Right lung (tissue), 10 donors: ENCODE measurements at places on chromosomes 11 and 22. TPM values are rescaled to one million over a fixed set of nuclear protein-coding genes. Genes with fewer than 3 reads are reported as not detected.

GRCh38 chr11:45815747-45816146 is 10.8 kb downstream of the SLC35C1 start:
- DNase-seq: no peak

DNA sequence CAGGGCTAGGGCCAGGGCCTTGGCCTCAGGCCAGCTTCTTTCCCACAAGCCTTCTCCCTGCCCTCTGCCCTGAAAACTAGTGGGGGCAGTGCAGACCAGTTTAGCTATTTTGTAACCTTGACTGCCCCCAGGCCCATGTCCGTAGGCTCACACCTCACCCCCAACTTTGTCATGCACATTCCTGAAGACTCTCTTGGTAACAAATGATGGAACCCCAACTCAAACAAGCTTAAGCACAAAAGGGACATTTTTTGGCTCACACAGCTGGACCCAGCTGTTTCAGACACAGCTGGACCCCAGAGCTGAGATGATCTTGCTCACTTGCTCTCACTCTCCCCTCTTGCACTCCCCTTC is 46.6 kb downstream of the KCNQ1OT1 start:
- DNase-seq: peak; percentile 43

DNA sequence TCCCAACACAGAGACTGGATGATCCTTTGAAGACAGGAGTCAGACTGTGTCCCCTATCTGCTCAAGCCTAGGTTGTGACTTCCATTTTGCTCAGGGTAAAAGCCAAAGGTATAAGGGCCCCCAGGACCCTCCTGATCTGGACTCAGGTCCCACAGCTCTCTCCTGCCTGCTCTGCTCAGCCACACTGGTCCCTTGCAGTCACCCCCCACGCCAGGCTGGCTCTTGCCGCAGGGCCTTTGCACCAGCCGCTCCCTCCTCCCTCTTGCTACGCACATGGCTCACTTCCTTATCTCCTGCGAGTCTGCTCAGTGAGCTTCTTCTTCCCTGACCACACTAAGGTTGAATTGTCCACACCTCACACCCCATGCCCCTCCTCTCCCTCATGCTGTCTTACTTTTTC is 28.4 kb upstream of the CACNG2 start:
- no peak for DNase-seq

DNA sequence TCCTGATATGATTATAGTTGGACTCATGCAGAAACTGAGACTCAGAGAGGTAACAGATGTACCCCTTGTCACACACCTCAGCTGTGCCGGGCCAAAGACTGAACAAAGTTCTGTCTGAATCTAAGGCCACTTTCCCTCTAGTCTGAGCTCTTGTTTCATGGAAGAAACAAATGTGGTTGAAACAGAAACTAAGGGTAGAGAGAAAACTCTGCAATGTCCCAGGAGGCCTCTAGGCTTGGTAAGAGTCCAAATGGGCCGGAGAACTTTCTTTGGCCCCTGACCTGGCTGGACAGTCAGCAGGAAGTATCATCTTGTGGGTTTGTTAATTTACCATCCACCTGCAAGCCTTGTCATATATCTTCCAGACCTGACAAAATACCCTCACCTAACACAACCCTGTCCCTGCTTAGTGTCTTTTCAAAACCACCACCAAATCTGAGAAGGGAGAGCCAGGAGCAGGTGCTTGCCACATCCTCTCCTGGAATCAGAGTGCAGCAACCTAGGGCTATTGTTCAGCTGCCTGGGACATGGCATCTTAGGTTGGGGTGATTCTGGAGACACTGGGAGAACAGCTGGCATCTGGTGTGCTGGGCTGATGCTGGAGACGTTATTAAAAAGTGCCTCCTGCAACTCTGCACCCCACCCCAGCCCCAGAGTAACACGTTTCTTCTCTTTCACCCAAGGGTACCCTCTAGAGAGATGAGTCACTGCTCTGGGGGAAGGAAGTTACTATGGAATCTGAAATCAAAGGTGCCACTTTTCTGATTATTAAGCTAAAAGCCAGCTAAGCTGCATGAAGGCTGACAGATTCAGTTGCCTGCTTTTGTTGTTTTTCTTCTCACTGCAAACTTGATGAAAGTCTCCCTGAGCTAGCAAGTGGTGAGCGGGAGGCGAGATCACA is 126.3 kb upstream of the TIMP3 start:
- DNase-seq: no peak

The PRG3 gene
- polyA plus RNA-seq: 1.5 TPM

- DNase-seq: no peak
These were observed 195.8 kb downstream of the NELL1 start for GRCh38 chr11:20865161-20865560.

- no peak for DNase-seq
These were observed 15.2 kb upstream of the BBOX1 start for GRCh38 chr11:27025312-27025955.

The TMEM45B gene
- polyA plus RNA-seq: 2.9 TPM

DNA sequence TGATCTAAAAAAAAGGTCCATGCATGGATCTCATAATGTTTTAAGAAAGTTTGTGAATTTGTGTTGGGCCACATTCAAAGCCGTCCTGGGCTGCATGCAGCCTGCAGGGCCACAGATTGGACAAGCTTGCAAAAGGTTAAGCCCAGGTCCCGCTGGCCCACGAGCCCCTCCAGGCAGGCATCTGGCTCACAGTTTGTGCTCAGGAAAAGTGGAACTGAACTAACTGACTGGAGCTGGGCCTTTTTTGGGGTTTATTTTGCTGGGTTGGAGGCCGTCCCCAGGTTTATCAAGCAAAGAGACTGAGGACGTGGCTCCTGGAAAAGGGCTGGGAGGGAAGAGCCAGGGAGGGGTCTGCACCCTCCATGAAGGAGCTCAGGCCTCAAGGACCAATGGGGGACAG is 32.1 kb upstream of the BAIAP2L2 start:
- DNase-seq: no peak

The FREY1 gene
- polyA plus RNA-seq: 0.33 TPM

The C11orf87 gene
- polyA plus RNA-seq: 0.04 TPM

DNA sequence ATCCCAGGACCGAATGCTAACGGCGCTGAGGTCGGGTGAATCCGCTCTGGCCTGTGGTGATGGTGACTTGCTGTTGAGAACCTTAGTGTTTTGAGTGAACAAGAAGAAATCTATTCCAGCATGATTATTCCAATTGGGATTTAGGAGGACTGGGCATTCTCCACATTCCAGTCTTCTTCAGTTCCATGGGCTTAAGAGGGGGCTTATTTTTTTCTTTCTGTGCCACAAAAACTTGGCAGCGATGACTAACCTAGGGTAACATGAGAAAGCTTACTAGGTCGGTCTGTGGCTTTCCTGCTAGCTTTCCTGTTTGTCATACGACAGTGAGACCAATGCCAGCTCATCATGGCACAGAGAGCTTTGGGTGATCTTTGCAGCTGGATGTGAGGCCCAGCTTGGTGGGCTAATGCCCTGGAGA is 62.9 kb upstream of the ATXN10 start:
- DNase-seq: no peak

DNA sequence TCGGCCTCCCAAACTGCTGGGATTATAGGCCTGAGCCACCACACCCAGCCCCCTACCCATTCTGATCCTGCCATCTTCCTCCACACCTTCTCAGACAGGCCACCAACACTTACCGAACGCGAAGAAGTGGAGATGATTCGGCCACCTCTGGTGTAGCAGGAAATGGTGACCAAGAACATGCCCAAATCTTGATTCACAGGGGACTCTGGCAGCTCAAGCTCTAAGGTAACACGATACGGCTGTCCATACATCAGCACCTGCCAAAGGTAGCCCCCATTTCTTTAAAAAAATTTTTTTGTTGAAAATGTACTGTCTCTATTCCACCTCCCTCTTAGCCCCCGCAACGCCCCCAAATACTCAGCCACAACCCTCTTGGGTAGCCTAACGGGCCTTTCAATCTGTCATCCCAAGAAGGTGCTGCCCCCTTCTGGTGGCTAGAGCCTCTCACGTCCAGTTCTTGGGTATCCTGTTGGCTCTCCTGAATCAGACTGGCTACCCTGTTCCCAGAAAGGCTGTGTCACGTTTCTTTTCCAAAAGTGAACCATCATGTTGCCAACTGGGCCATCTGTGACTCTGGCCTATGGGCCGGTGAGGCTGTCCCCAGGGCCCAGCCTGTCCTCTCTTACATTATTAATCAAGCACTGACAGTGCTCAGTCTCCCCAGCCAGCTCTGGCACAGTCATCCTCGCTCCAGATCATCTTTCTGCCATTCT is 5.3 kb upstream of the LRRN4CL start:
- no peak for DNase-seq

DNA sequence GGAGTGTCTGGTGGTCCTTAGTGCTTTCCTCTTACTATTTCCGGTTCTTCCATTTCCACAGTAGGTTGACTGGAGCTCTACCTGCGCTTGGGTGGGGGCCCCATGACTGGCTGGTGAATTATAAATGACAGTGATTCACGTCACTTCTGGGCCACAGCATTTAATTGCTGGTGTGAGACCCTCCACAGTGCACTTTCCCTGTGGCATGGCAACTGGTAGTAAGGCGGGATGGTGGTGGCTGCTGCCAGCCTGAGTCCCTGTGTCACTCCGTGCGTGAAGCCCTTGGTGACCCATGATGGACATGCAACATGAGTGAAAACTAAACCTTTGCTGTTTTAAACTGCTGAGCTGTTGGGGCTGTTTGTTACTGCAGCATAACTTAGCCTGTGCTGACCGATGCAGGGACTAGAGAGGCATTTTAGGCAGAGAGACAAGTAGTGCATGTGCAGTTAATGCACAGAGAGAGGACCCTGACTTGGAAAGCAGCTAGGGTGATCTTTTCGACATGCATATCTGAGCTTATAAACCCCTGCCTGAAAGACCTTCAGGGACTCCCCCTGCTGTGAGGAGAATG is 3.1 kb downstream of the PRDM11 start:
- no peak for DNase-seq

DNA sequence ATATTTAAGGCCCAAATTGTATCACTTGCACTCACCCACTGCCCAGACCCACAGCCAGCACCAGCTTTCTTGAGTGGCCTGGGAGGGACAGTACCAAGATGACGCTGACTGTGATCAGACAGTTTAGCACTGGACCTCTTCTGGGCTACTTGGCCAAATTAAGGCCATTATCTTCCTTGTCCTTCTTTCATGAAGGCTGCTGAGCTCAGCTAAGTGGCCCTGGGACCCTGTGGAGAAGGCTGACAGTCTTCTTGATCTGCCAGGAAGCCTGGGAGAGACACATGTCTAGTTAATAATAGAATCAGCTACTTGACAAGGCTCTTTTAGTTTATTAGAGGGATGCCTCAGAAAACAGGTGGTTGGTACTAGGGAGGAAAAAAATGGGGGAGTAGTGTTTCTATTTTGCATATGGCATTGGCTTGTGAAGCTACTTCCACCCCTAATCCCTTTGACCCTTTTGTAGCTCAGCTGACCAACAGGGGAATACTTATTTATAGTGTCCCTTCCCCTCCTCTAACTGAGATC is 127.9 kb upstream of the NTM start:
- DNase-seq: no peak

GRCh38 chr11:10414659-10415058 is 40.4 kb upstream of the AMPD3 start:
- no peak for DNase-seq

DNA sequence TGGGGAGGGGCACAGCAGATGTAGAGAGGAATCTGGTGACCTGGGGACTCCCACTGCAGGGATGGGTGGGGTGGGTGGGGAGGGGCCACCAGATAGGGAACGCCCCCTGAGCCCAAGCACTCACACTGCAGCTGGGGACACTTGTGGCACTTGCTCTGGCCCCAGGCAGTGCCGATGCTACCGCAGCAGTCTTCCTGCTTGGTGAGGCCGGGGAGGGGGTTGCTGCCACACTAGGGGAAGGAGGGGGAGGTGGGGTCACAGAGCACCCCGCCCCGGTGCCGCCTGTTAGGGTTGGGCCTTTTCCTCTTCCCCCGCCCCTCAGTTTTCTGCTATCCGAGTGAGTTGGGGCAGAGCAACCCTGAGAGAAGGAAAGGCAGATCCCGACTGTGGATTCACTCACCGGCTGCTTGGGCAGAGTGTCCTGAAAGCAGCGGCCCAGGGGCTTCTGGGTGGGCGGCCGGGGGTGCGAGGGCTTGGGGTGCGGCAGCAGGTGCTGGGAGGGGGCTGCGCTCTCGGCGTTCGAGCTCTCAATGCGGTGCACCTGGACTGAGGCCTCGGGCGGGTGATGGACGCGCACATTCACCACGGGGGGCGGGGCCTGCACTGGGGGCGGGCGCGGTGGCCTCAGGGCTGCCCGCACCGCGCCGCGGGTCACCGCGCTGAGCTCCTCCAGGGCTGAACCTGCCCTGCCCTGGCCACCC is 4.7 kb downstream of the LTBP3 start:
- no peak for DNase-seq

DNA sequence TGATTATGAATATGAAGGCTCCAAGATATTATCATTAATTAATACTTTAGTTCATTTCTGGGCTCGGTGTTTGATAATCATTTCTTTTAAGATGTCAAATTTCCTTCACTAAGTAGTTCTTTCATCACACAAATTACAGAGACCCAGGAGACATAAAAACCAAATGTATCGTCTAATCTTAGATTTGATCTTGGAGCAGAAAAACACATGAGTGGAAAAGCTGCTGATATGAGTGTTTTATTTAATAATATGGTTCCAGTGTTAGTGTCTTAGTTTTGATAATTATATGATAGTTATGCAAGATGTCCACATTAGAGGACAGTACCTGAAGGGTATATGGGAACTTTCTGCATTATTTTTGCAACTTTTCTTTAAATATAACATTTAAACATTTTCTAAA is 494.5 kb upstream of the RAG2 start:
- DNase-seq: no peak

DNA sequence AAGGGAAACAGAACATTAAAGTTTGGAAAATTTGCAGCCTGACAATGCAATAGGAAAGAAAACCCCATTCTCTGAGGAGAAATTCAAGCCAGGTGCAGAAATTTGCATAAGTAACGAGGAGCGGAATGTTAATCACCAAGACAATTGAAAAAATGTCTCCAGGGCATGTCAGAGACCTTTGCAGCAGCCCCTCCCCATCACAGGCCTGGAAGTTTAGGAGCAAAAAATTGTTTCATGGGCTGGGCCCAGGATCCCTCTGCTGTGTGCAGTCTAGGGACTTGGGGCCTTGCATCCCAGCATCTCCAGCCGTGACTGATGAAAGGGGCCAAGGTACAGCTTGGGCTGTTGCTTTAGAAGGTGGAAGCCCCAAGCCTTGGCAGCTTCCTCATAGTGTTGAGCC is 780.2 kb downstream of the LRRC4C start:
- no peak for DNase-seq
